Fibroblast of lung (primary cell): ENCODE measurements at places on chromosomes 5 and 9.

- no peak for DNase-seq
These were observed 4.7 kb upstream of the PDLIM7 start for GRCh38 chr5:177501874-177502678.

GRCh38 chr9:75039009-75039408 lies 10.9 kb upstream of the CARNMT1 start:
- peak; percentile 78 for DNase-seq

DNA sequence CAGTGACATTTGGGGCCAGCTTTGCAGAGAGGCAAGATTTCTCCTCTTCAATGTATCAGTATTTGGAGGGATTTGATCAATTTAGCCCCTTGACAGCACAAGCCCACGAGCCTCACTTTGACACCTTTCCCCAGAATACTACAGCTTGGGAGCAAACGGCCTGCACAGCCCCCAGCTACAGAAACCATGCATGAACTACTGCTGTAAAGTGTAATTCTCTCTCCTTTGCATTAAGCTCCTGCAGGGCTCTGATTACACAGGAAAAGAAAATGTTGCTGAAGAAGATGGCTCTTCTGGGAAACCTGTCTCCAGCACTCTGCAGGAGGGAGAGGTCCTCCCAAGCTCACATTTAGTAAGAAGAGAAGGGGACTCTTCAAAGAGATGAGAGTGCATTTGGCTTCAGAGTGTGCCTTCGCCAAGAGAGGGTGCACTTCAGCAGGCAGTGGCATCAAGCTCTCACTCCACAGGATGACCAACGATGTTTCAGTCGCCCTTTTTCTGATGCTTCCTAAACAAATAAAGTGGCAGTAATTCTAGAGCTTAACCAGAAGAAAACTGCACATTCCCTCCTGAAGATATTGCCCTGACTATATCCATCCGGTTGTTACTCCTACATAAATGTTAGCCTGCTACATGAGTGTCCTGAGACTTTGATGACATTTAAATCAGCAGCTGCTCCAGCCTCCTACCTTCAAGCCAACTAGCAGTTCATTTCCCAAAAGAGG lies 272.2 kb downstream of the AUH start:
- DNase-seq: peak; percentile 83

- no peak for DNase-seq
These were observed 174.5 kb upstream of the TRPM3 start for GRCh38 chr9:71295928-71296327.

DNA sequence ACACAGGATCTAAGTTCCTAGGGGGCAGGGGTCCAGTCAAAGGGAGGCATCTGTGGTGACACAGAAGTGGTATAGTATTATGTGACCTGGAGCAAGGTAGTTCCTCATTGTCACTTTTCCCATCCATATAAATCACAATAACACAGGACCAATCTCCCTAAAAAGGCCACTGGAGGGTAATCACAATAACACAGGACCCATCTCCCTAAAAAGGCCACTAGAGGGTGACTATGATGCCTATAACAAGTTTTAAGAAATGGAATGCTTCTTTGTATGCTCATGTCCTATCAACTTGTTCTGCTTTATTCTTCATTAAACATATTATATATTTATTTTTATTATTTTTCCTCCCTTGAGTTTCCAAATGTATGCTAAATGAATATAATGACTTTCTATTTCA lies 254.6 kb downstream of the ASTN2 start:
- no peak for DNase-seq

- DNase-seq: peak; percentile 65
These were observed 5.3 kb upstream of the SUSD1 start for GRCh38 chr9:112180387-112180881.

GRCh38 chr5:74167206-74167929 lies 473.2 kb downstream of the ENC1 start:
- DNase-seq: peak; percentile 95

DNA sequence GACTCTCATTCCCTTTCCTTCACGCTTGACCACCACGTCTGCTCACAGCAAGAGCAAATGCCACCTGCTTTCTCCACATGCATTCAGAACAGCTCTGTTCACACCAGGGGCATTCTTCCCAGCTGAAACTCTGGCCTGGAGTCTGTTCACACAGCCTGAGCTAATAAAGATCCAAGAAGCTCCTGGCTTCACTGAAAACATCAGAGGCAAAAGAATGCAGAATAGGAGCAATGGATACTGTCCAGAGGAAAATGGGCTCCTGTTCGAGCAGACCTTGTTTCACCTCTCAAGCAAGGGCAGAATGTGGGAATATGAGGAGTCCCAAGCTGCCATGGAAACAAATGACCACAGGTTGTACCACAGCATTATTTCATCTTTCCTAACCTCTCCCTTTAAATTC lies 402.7 kb upstream of the TNC start:
- peak; percentile 54 for DNase-seq

DNA sequence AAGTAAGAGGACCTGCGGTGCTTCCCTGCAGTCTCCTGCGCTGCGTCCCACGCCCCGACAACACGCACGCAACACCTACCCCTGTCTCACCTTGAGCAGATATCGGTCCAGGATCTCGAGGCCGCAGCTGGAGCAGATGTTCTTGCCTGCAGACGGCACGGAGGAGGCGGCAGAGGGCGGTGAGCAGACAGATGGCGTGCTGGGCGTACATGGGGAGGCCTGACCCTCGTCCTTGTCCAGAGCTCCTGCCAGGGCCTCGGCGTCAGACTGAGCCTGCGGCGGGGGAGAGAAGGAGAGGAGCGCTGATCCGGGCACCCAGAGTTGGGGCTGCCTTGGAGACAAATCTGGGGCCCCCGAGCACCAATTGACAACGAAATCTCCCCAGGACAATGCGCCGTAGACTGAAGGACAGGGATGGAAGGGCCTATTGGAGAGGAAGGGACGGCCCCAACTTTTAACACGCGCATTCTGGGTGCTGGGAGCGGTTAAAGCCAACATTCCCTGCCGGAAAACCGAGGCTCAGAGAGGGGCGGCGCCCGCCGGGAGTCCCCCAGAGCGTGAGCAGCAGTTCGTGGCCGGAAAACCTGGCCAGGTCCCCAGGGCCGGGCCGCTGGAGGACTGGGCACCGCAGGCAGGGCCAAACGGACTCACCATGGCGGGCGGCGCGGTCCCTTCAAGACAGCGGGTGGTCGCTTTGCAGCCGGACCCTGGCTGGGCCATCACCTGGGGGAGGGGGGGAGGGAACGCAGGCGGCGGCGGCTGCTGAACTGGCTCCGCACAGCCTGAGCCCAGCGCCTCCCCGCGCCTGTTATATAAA lies 1.8 kb downstream of the LHX6 start:
- no peak for DNase-seq
